Right atrium auricular region (tissue), 2 donors: ENCODE measurements at places on chromosomes 16 and 17. TPM values are rescaled to one million over a fixed set of nuclear protein-coding genes. Genes with fewer than 3 reads are reported as not detected.

GRCh38 chr17:12665263-12666210 is at the start of gene MYOCD:
MYOCD (plus strand) TSS chr17:12665890; CDS start chr17:12666189, 299 bp downstream.
- H3K27ac ChIP-seq, result peak within 1 kb of the TSS; percentile 84
- peaks cover 12% of the 10 kb centered on the region for H3K4me1 ChIP-seq
- no peak for DNase-seq
- no peaks in the 10 kb centered on the region for H3K27me3 ChIP-seq

GRCh38 chr17:2405247-2405926 is 4.5 kb upstream of the MNT start:
- H3K27me3 ChIP-seq, result no peaks in the 10 kb centered on the region
- H3K36me3 ChIP-seq, result no peaks in the 10 kb centered on the region
- no peaks in the 10 kb centered on the region for H3K4me1 ChIP-seq

- no peak for DNase-seq
- no peaks in the 10 kb centered on the region for H3K36me3 ChIP-seq
- no peak overlapping the region for H3K27ac ChIP-seq
Observed at GRCh38 chr17:56185491-56186221, 32.4 kb downstream of the ANKFN1 start.

GRCh38 chr17:66557886-66558285 is 255.5 kb downstream of the PRKCA start:
- H3K27me3 ChIP-seq, result no peaks in the 10 kb centered on the region
- no peak for DNase-seq
- H3K4me3 ChIP-seq, result no peak overlapping the region
- H3K36me3 ChIP-seq, result no peaks in the 10 kb centered on the region

GRCh38 chr16:17294856-17295255 is 175.9 kb downstream of the XYLT1 start:
- no peaks in the 10 kb centered on the region for H3K27me3 ChIP-seq
- H3K4me3 ChIP-seq, result no peak overlapping the region
- H3K27ac ChIP-seq, result peak overlapping the region; percentile 86
- peaks cover 43% of the 10 kb centered on the region for H3K4me1 ChIP-seq

GRCh38 chr16:84685210-84685609 is 14.6 kb upstream of the USP10 start:
- H3K27ac ChIP-seq, result no peak overlapping the region
- H3K36me3 ChIP-seq, result no peaks in the 10 kb centered on the region
- H3K27me3 ChIP-seq, result no peaks in the 10 kb centered on the region
- no peak for DNase-seq

- H3K27me3 ChIP-seq, result no peaks in the 10 kb centered on the region
- H3K4me1 ChIP-seq, result no peaks in the 10 kb centered on the region
- no peaks in the 10 kb centered on the region for H3K36me3 ChIP-seq
- H3K4me3 ChIP-seq, result no peak overlapping the region
Observed at GRCh38 chr17:70608193-70608592, 438.9 kb downstream of the KCNJ2 start.

CTRB1 gene
- total RNA-seq, result not detected
